ENCODE measurements at places on chromosomes 2 and 18. TPM values are rescaled to one million over a fixed set of nuclear protein-coding genes. Genes with fewer than 3 reads are reported as not detected.

Gene CFC1
- not detected for total RNA-seq

GRCh38 chr2:210617732-210618330, 61.4 kb downstream of the CPS1 start:
- DNase-seq, result no peak

GRCh38 chr2:651951-652373, 25.2 kb downstream of the TMEM18 start:
- DNase-seq, result no peak

- DNase-seq, result no peak
These were observed 334.5 kb upstream of the CYRIA start for GRCh38 chr2:17000184-17000482.
